ENCODE measurements at places on chromosomes 7 and 10.

DNA sequence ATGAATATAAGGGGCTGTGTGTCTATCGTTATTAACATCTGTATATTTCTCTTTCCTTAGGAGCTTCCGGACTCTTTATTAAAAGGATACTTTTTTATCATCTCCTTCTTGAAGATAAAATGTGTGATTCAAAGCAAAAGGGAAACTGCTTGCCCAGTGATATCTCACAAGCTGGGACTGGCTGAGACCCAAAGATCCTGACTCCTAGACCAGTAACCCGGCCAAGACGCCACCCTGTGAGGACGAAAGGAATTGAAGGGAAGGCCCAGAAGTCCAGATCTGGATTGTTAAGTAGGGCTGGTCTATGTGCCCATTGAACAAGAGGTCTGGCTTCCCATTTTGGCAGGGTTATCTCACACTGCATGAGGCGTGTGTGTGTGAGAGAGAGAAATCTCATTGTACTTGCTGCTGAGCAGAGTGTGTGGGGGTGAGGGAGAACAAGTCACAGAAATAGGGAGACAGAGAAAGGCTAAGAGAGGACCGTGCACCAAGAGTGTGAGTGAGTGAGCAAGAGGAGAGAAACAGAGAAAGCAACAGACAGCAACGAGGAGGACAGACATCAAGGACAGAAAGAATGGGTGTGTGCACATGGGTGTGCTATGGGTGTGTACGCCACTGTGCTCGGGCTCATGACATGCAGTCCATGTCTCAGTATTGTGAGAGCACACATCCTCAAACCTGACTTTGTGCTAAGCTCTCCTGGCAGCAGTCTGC lies 75.4 kb downstream of the PLXNA4 start:
- no peak for DNase-seq

DNA sequence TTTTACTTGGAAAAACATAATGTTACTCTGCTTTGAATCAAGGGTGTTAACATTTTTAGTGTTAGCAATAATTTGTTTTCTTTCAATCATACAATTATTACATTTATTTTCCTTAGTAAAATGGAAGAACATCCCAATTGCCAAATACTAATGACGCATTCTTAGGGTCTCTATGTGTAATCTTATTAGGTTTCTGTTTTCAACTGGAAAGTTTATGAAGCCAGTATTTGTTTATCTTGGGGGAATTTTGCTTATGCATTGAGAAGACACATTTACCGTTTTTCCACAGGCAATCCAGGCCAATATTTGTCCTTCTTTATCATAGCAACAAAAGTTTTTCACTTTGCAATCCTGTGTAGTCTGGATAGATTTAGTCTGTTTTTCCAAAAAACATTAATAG lies 134.5 kb downstream of the CPED1 start:
- DNase-seq, result no peak

DNA sequence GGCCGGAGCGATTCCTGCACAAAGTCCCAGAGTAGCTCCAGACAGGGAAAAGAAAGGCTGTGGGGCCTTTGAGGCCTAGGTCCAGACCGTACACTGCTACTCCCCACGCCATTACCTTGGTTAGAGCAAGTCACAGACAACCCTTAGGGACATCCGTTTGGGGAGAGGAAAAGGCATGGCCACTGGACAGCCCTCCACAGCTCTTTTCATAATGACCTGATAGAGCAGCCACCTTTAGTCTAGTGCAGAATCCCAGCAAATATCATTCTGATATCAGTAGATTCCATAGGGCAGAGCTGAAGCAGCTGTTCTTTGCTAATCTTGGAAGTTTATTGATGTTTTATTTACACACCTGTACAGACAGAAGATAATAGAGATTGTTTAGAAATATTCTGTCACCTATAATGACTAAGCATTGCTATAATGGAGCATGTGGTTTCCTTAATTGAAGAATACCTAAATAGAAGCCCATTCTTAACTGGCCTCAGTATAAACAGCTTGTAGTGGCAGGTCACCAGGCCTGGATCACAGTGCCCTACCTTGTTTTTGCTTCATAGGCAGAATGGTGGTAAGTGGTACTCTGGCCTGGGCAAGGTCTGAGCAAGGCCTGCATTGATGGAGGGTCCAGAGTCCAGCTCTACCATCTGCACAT lies 27.9 kb downstream of the OGDH start:
- DNase-seq, result no peak

- DNase-seq, result no peak
These were observed at the start of gene CALML5 for GRCh38 chr10:5499493-5500140. Gene CALML5, minus strand, starts transcription at chr10:5499570. Its CDS starts 132 bp downstream, at chr10:5499438.

DNA sequence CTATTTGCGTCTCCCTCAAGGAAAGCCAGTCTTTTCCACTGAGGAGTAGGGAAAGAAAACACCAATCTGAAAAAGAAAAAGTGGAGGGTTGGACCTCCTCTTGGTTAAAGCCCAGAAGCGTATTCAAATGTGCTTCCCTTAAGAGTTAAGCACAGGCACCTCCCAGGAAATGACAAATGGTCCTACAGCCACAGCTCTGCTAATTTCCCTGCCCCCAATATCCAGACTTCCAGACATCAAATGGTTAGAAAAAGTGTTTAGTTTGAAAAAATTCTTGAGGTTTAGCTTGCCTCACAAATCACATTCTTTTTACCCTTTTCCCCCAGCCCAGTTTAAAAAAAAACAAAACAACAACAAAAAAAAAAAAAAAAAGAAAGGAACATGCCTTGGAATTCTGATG lies 19.0 kb upstream of the COL1A2 start:
- DNase-seq, result no peak

All from NCI-H446 (cell line).